T follicular helper cell (primary cell): ENCODE measurements at places on chromosomes 2 and 18.

DNA sequence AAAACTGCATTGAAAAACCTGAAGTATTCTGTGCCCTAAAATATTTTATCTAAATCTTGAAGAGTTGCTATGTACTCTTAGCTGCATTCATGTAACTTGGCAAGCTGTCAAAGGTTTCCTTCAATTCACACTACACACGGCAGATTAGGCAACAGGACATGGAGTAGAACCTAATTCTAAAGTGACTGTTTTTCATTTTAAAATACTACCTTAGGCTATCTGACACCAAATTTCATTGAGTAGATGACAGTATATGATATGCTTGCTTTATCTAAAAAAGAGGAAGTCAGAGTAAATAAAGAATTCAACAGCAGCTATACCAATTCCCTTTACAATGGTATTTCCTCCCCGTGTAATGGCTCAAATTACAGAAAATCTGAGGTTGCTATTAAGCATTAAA, 45.4 kb downstream of the EXOC6B start:
- DNase-seq, result no peak

DNA sequence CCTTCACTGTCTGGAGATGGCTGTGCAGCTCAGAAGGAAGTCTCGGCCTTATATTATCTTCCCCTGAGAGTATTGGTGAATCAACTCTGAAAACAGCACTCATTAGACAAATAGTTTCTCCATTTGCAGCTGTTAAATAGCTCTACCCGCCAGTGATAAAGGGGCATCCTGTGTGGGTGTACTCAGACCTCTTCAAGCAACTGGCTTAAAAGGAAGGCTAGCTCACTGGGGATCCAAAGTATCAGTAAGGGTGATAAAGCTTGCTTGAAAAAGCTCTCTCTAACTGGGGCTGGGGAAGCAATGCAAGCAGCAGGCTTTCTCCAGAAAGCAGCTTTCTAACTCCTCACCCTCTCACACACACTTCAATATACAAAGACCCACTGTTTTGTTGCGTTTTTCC, 64.9 kb upstream of the PSMD14 start:
- no peak for DNase-seq

GRCh38 chr2:222861411-222862105, 722 bp downstream of the ACSL3 start:
- DNase-seq, result peak; percentile 4

DNA sequence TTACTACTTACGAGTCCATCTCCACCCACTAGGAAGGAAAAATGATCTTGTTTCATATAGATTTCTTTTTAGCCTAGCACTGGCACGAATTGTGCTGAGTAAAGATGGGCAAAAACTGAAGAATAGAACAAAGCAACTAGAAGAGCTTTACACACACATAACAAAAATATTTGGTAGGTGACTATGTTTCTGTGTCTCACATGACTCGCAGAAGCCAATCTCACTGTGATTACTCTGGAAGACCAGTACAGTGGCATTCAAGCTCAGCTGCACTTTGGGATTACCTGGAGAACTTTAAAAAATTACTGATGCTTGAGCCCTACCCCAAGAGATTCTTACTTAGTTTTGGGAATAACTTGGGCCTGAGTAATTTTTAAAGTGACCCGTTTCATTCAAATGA, 378.7 kb downstream of the METTL4 start:
- DNase-seq, result no peak

DNA sequence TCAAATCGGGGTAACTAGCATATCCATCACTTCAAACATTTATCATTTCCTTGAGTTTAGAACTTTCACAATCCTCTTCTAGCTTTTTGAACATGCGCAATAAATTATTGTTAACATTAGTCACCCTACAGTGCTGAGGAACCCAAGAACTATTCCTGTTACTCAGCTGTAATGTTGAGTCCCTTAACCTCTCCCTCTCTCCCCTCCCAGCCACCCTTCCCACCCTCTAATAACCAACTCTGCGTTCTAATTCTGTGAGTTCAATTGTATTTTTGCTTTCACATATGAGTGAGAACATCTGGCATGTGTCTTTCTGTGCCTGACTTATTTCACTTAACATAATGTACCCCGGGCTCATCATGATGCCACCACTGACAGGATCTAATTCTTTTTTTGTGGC, 78.6 kb upstream of the RANBP2 start:
- DNase-seq, result no peak

DNA sequence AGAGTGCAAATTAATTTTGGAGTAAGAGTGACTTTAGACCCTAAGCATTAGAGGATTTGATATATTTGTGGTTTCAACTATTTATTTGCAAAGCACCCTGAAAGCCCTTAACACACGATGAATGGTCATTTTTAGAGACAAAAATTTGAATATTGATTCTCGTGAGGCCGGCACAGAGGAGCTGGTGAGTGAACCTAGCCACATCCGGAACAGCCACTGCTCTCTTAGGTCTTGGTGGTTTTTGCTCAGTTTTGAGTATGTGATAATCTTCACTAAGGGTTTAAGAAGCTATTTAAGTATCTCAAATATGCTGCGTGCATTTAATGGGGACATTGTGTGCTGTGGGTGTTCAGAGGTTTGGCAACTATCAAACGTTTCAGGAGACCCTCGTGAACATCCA, 204.8 kb downstream of the TSN start:
- DNase-seq, result no peak

DNA sequence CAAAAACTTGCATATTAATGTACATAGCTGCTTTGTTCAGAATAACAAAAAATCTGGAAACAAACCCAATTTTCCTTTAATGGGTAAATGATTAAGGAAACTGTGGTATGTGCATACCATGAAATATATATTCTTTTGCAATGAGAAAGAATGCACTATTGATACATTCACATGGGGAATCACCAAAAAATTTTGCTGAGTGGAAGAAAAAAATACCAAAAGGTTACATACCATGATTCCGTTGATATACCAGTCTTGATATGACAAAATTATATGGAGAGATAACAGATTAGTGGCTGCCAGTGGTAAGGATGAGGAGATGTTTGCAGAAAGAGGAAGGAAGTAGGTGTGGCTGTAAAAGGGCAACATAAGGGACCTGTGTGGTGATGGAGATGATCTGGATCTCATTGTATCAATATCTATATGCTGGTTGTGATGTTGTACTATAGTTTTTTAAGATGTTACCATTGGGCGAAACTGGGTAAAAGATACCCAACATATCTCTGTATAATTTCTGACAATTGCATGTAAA, 54.6 kb upstream of the BCL2L11 start:
- DNase-seq, result no peak

DNA sequence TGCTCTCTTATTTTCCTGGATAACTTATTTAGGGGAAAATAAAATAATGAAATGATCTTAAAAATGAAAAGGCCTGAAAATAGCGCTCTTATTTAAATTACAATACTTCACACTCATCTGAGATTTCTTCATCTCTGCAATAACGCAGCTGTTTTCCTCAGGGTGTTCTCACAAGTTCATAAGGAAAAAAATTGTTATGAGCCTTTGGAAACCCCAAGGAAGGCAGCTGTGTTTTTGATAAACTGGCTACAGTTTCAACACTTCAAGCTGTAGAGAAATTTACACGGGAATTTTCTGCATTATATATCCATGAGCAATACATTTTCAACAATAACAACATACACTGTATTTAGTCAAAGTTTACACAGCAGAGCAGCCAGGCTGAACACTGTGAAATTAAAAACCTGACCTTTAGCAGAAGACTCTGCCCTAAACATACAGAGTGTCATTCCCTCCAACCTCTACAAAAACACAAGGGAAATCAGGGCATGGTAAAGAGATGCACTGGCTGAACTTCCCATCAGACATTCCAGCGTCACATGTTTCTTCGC, 959.6 kb downstream of the SLC4A3 start:
- no peak for DNase-seq

DNA sequence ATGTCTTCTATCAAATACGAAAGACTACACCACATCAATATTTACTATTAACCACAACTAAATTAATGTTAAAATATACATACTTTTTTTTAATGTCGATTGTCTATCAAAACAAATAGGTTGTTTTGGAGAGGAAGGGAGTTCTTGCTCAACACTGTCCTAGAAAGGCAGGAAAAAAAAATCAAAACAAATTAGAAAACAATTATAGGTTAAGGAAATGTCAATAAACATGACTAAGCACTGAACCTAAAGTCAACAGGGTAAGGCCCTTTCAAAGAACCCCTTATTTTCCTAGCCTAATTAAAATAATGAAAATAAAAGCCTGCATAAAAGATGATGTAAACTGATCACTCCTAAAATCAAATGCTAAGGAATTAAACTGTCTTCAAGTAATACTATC, 2.8 kb downstream of the CEP76 start:
- no peak for DNase-seq

DNA sequence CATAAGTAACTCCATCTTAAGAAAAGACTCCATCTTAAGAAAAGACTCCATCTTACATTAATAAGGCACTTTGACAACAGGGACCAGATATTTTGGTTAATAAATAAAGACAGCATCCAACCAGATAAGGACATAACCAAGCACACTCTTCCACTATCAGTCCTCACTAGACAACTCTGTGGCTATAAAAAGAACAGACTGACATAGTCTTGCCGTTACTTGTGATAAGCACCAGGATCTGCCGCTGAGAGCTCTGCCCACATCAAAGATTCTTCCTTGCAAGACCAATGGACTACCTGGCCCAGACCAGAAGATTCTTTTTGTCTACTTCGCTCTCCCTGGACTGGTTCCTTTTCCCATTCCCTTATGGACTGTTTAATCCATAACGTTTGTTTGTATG, 667.4 kb downstream of the NYAP2 start:
- DNase-seq, result no peak

- no peak for DNase-seq
Observed at GRCh38 chr18:50844554-50844953, 24.7 kb upstream of the MRO start.

DNA sequence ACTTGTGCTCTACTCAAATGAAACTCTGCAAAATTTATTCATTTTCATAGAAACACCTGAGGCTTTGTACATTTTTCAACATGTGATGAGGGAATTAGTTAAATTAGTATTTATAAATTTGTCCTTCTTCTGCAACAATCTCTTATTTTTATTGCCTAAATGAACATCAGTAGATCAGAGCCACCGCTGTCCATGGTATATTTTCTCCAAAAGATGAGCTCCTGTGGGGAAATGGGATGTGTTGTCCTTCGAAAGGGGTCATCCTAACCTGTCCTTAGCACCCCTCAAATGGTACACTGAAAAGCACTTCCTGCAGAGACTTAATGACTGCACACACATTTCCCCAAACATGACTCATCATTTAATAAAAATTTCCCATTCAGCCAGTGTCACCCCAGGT, 714.6 kb downstream of the MBD2 start:
- DNase-seq, result no peak

DNA sequence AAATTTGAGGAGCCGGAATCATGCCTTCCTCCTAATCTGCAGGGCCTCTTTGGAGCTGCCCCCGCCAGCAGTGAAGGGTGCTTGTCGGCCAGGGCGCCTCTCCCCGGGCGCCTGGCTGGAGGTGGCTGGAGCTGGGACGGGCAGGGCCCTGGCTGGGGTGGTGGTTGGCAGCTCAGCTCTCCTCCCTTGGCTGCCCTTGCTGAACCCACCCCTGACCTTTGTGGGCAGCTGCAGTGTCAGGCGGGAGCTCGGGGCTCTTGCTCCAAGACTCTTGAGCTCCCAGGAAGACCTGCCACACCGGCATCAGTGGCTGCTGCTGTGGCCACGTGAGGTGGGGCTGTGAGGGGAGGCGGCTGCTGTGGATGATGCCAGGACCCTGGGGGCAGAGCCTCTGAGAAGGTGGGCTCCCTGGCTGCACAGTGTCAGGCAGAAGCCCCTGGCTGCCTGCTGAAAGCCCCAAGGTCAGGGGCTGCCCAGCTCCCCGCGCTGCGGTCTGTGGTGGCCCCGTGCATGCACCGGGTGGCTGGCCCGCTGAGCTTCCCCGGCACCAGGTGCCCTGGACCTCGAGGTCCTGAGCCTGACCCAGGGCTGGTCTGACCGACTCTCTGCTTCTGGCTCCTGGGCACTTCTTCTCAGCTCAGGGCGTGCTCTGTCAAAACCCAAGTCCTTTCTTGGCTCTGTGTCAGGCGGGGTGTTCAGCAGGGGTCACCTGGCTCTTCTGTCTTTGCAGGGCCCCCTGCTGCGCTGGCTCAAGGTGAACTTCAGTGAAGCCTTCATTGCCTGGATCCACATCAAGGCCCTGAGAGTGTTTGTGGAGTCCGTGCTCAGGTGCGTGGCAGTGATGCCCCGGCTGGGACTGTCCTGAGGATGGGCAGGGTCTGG, 34.5 kb downstream of the PDIA6 start:
- no peak for DNase-seq

GRCh38 chr18:48453330-48454066, 44.3 kb upstream of the ZBTB7C start:
- no peak for DNase-seq

DNA sequence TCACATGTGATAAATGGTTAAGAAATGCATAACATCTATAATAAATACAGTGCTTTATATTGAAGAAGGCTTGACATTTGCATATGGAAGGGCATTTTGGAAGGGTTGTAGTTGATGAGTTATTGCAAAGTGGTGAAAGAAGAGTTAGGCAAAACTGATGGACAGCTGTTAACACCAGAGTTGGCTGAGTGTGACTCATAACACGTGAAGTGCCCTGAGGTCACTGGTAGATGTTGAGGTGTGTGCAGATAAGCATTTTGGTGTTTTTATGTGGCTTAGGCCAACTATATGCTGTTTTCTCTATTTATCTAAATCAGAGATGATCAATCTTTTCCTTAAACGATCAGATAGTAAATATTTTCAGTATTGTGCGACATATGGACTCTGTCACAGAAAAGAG, 154.3 kb upstream of the KCNH7 start:
- DNase-seq, result no peak

GRCh38 chr18:78769502-78770105, 210.0 kb upstream of the SALL3 start:
- no peak for DNase-seq

DNA sequence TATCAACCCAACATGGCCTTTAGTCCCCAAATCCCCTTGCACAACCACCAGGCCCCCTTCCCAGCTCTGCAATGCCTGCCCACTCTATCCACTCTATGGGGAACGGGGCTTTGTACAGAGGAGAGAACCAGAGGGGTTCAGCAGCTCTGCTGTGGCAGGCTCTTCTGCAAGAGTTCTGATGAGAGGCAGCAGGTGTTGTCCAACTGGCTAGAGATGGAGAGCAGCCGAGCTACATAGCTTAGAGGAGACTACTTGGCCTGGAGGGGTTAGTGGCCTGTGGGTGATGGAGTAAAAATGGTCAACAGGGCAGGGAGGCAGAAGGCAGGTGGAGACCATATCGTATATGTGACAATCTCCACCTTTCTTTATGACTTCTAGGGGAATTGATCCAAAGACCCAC, 103.0 kb downstream of the QPCT start:
- DNase-seq, result no peak

DNA sequence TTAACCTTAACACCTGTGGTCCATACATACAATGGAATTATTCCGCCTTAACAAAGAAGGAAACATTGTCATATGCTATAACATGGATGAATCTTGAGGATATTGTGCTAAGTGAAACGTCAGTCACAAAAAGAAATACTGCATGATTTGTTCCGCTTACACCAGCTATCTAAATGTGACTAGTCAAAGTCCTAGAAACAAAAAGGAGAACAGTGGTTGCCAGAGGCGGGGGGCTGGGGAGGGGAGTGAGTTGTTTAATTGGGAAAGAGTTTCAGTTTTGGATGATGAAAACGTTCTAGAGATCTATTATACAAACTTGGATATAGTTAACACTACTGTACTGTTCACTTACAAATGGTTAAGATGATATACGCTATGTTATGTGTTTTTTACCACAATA, 72.0 kb downstream of the SPRED2 start:
- no peak for DNase-seq

GRCh38 chr2:42895134-42895790, 102.9 kb upstream of the HAAO start:
- no peak for DNase-seq
